ENCODE measurements at places on chromosomes 11 and 22.

- DNase-seq, result no peak
- H3K4me3 ChIP-seq, result no peak overlapping the region
- H3K27ac ChIP-seq, result no peak overlapping the region
- no peaks in the 10 kb centered on the region for H3K4me1 ChIP-seq
These were observed 33.0 kb downstream of the CHID1 start for GRCh38 chr11:877565-877964.

- DNase-seq, result peak; percentile 52
- no peaks in the 10 kb centered on the region for H3K27me3 ChIP-seq
- no peak overlapping the region for H3K4me3 ChIP-seq
- no peak overlapping the region for H3K27ac ChIP-seq
These were observed 193.2 kb upstream of the PLET1 start for GRCh38 chr11:112453601-112454577.

DNA sequence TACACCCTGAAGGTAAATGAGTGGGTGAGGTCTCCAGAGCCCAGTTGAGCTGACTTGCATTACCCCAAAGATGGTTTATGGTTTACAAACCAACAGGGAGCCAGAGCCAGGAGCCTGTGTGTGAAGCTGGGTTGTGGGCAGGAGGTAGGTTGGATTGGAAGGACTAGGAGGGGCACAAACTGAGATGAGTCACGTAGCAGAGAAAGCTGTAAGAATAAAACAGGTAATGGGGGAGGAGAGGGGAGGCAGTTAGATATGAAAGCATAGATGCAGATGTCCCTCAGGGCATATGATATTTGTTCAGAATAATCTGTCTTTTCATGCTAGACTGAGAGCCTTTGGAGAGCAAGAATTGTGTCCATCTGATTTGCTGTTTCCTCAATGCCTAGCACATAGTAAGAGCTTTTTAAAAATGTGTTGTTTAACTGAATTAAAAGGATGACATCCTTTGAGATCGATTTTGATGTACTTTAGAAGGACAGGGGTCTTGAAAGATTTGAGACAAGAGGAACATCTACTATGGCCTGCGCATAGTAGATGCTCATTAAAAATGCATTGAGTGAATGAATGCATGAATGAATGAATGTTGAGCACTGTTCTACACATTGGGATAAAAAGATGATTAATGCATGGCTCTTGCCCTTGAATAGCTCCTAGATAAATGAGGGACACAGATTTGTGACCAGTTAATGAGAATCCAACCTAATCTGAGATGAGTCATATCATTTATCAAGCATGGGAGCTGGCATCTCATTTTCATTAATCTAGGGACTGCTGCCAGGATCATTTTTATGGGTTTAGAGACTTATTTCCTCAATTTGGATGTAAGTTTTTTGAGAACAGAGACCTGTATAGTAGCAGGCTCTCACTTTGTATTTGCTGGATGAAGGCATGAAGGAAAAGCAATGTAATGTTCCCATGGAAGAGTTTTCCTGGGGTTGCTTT, 175.8 kb upstream of the BDNF start:
- H3K4me3 ChIP-seq, result no peak overlapping the region
- no peak overlapping the region for H3K27ac ChIP-seq
- H3K36me3 ChIP-seq, result no peaks in the 10 kb centered on the region
- no peaks in the 10 kb centered on the region for H3K27me3 ChIP-seq
- DNase-seq, result no peak
- H3K4me1 ChIP-seq, result no peaks in the 10 kb centered on the region

DNA sequence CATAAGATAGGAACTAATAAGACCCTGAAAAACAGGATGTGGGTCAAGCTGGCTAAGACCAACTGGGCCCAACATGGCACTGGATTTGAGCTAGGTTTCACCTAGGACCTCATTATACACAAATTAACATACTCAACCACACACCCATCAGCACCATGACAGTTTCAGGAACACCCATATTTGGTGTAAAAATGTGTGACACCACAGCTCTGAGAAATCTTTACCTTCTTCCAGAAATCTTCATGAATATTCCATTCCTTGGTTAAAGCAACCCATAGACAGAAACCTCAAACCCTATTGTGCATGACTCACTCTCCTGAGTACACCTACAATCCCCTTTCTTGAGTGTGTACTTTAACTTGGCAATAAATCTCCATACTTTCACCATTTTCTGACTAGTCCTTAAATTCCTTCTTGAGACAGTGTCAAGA, 378.8 kb downstream of the DYNC2H1 start:
- no peaks in the 10 kb centered on the region for H3K27me3 ChIP-seq
- H3K4me3 ChIP-seq, result no peak overlapping the region
- H3K27ac ChIP-seq, result no peak overlapping the region
- DNase-seq, result no peak
- H3K36me3 ChIP-seq, result no peaks in the 10 kb centered on the region
- H3K4me1 ChIP-seq, result no peaks in the 10 kb centered on the region

DNA sequence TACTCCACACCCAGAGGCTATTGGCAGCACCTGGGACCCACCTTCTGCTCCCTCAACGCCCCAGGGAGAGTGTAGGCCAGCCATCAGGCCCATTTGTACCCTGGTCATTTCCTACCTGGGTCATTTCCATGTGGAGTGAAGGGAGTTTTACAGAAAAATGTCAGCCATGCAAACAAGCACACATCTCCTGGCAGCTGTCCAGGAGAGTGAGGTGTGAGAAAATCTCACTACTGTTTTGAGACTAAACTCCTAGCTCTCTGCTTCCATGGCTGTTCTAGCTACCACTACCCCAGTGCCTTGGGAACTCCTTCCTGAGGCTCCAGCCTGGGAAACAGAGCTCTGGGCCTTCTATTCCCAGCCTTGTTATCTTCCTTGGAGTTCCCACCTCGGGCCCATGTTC, 2.8 kb upstream of the TMPRSS13 start:
- no peak overlapping the region for H3K4me3 ChIP-seq
- peaks cover 11% of the 10 kb centered on the region for H3K4me1 ChIP-seq
- peak; percentile 40 for DNase-seq
- H3K36me3 ChIP-seq, result no peaks in the 10 kb centered on the region
- H3K27ac ChIP-seq, result no peak overlapping the region
